ENCODE measurements at places on chromosomes 13 and 19.

DNA sequence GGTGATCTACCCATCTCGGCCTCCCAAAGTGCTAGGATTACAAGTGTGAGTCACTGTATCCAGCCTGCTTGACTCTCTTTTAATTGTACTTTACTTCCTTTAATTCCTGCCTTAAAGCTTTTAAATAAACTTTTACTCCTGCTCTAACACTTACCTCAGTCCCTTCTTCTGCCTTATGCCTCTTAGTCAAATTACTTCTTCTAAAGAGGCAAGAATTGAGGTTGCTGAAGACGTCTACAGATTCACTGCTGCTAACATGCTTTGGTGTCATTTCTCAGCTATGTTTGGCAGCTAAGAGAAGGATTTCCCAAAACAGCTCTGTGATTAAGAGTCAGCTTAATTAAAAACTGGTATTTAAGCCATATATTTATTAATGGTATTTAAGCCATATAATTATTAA is 32.9 kb upstream of the CD177 start:
- no peak for DNase-seq

- DNase-seq = peak; percentile 97
These were observed 847 bp upstream of the RAP2A start for GRCh38 chr13:97432917-97433726.

- DNase-seq = no peak
These were observed 128.6 kb upstream of the ZNF91 start for GRCh38 chr19:23523863-23524262.

DNA sequence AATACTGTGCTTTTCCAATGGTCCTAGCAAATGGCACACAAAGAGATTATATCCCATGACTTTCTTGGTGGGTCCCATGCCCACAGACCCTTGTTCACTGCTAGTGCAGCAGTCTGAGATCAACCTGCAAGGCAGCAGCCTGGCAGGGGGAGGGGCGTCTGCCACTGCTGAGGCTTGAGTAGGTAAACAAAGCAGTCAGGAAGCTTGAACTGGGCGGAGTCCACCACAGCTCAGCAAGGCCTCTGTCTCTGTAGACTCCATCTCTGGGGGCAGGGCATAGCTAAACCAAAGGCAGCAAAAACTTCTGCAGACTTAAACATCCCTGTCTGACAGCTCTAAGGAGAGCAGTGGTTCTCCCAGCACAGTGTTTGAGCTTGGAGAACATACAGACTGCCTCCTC is 82.9 kb downstream of the ZNF737 start:
- no peak for DNase-seq

GRCh38 chr13:32491028-32491427 is 47.6 kb downstream of the N4BP2L2 start:
- no peak for DNase-seq

DNA sequence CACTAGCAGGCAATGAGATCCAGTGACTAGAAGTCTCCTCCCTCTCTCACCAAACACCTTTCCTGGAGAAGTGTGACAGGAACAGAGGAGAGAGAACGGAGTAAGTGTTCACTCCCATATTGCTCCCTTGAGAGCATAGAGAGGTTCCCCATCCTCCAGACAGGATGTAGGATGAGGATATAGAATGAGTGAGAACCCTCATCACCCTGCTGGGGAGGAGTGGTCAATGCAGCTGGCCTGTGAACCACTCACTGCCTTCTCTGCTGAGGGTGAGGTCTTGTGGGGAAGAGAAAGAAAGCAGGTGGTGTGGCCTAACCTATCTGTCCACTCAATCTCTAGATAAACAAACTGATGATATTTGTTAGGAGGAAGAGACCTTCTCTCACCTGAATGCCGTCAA is 386.6 kb downstream of the PCDH20 start:
- no peak for DNase-seq

DNA sequence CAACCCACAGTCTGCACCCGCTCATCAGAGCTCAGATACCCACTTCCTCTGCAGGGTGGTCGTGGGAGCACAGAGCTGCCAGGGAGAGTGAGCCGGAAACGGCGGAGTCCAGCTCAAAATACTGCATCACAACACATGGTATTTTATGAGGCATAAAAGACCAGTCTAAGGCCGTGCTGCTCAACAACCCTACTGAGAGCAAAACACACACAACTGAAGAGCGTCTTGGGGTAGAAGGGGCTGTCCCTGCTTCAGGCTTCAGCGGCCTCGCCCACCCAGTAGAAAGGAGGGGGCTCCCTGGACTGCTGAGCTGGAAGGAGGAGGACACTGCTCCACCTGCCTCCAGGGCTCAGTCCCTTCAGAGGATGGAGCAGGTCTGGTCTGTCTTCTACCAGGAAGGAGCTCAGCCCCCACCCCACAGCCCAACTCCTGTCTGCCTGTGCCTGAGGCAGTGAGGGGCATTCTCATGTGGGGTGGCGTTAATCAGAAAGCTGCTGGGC is 36.9 kb downstream of the NAXD start:
- DNase-seq = no peak

- DNase-seq = no peak
These were observed 2.2 kb downstream of the SBNO2 start for GRCh38 chr19:1171755-1172352.

DNA sequence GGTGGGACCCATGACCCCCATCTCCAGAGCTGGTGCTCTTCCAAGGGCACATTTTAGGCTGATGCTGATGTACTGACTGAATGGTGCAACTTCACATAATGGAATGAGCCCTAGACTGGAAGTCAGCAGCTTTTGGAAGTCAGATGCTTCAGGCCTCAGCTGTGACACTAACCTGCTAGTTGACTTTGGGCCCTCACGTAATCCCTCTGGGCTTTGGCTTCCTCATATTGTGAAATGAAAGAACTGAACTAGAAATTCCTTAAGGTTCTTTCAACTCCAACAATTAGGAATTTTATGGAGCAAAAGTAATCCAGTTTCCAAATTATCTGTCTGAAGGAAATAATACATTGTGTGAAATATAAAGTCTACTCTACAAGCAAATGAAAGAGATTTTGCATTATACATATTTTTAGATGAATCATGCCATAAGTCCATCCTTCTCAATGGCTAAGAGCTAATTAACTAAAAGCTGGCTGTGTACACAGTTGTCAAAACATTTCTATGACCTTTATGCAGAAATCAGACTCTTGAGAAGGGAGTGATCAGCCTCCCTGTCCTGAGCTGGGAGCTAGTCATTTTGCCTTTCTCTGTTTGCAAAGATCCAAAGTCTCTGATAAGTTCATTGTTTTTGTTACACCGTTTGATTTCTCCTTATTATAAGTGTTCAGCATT is 204.2 kb downstream of the DCLK1 start:
- no peak for DNase-seq

DNA sequence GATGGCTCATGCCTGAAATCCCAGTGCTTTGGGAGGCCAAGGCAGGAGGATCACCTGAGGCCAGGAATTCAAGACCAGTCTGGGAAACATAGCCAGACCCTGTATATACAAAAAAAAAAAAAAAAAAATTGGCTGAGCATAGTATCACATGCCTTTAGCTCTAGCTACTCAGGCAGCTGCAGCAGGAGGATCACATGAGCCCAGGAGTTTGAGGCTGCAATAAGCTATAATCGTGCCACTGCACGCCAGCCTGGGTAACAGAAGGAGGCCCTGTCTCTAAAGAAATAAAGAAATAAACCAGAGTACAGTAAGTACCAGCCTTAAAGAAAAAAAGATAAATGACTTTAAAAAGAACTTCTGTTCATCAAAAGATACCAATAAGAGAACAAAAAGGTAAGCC is 52.9 kb downstream of the FAM124A start:
- no peak for DNase-seq

- DNase-seq = no peak
These were observed 563.5 kb upstream of the SLITRK5 start for GRCh38 chr13:87107651-87108050.

GRCh38 chr13:50587115-50587514 is 256.4 kb downstream of the DLEU7 start:
- DNase-seq = no peak

DNA sequence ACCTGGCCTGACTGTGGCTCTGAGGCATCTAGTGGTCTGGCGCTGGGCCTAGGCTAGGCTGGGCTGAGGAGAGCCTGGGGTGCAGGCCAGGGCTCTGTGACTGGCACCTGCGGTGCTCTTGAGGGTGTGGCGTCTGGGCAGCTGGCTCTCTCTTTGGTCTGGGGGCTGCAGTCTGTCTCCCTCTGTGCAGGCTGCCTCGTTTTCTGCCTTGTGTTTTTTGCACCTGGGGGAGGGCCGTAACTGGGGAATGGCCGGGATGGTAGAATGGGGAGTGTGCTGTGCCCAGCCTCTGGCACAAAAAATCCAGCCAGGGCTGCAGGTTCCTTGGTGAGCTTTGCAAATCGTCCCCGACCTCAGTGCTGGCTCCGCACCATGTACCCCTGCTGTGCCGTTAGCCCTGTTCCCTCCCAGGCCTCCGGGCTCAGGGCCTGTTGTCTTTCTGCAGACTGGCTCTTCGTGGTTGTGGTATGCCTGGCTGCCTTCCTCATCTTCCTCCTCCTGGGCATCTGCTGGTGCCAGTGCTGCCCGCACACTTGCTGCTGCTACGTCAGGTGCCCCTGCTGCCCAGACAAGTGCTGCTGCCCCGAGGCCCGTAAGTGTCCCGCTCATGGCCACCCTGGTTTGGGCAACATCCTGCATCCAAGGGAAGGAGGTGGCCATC is 6.5 kb upstream of the USF2 start:
- no peak for DNase-seq

GRCh38 chr19:6412061-6412446 is 12.6 kb downstream of the KHSRP start:
- no peak for DNase-seq

DNA sequence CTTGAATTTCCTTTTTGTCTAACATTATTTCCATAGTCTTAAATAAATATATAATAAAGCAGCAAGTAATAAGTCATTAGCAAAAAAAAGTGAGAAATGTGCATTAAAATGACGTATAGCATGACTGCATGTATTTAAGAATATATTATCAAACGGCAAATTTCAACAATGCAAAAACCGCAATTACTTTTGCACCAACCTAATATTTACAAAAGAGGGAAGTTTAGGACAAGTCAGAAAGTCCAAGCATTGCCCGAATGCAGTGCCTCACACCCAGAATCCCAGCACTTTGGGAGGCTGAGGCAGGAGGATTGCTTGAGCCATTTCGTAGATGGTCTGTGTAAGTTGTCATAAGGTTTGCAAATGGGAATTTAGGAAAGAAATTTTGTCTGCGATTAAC is 10.2 kb upstream of the NAXD start:
- DNase-seq = no peak

- no peak for DNase-seq
These were observed 766 bp downstream of the CEBPG start for GRCh38 chr19:33374236-33374714.

GRCh38 chr19:991174-991931 is 7.2 kb downstream of the WDR18 start:
- peak; percentile 19 for DNase-seq

DNA sequence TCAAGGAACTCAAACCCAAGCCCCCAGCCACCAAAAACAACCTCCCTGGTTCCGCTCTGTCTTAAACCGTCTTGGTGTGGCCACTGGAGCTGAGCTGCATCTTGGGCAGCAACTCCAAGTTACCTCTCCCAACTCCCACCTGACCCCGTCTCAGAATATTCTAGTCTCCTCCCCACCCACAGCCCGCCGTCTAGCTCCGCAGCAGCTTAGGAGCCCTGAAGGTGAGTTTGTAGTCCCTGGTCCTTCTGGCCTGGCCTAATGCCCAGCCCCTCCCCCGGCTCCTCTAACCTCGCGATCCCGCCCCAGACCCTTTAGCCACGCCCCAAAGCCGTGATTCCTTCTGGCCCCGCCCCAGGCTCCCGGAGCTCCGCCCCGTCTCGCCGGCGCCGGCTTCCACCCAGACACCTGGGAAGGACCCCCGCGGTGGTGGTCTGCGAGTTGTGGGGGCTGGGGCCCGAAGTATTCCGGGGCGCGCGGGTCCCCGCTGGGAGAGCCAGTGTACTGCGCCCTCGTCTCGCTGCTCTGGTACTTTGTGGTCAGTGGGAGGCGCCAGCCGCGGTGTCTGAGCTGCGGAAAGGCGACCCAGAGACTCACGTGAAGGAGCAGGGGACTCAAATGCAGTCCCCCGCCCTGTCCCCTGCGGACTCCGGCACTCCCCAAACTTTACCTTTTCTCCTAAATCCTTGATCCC is 2.5 kb upstream of the LHB start:
- peak; percentile 51 for DNase-seq

- DNase-seq = no peak
These were observed 142.2 kb upstream of the ZNF507 start for GRCh38 chr19:32203161-32203560.

DNA sequence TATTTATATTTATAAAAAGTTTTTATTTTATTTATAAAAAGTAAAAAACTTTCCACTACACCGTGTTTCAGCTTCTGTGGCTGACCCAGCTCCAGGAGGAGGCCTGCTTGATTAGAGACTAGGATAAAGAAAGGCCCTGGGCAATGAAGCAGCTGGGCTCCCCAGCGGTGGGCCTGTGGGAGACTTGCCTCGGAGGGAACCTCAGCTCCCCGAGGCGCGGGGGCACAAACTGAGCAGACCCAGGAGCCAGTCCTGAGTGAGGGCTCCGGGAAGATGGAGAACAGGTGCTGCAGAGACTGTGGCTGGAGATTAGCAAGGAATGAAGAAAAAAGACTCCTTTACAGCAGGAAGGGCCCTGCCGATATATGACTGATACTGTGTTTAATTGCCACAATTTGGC is 63.8 kb upstream of the GJB6 start:
- no peak for DNase-seq

- no peak for DNase-seq
These were observed 137.9 kb downstream of the KATNAL1 start for GRCh38 chr13:30169442-30169841.

DNA sequence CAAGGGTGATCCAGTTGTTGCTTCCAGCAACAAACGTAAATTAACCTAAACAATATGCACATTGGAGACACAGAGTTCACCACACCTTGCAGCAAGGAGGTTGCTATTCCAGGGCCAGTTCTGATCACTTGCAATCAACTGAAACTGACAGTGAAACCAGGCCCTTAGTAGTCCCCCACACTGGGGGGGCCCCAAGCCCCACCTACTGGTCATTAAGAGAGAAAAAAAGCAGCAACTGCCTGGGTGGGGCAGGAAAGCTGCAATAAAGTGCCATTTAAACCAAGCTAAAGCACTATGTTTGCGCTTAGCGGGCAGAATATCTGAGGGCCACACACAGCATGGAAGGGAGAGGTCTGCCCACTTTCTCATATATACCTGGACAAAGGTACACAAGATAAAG is 51.5 kb downstream of the ATP7B start:
- DNase-seq = no peak

DNA sequence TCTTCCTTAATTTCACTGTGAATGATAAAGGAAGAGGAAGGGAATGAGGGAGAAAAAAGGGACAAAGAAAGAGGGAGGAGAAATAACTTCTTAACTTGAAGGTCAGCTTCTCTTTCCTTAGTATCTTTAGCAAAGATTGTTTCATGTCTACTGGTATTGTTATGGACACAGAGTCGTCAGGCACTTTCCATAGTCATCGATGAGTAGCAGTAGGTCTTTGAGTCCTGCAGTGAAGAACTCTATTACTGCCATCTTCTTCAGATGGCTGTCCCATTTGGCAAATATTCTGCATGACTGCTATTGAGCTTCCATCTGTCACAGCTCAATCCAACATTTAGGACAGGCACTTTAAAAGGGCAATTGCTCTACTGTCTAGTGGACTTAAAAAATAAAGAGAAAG is 2463.1 kb downstream of the PCDH9 start:
- DNase-seq = no peak

GRCh38 chr19:48290771-48291488 is 21.0 kb downstream of the ZNF114 start:
- peak; percentile 53 for DNase-seq

GRCh38 chr19:11244846-11245589 is 5.6 kb downstream of the ANGPTL8 start:
- no peak for DNase-seq
